ENCODE measurements at places on chromosomes 5 and 9. TPM values are rescaled to one million over a fixed set of nuclear protein-coding genes. Genes with fewer than 3 reads are reported as not detected.

Gene LRRTM2
- under 0.01 TPM for total RNA-seq

Gene MEF2C
- total RNA-seq: 18.5 TPM

Gene ZDHHC11B
- total RNA-seq: not detected

Gene MUSK
- total RNA-seq: under 0.01 TPM

Gene GABRA6
- not detected for total RNA-seq

Gene RAD1
- total RNA-seq: 17.3 TPM

Gene CNTLN
- total RNA-seq: 10.4 TPM

Gene SLC27A6
- under 0.01 TPM for total RNA-seq

Gene TAS2R1
- total RNA-seq: not detected

Data from epithelial cell of umbilical artery (primary cell).